ENCODE measurements at places on chromosomes 12 and 14.
A peak's percentile ranks its signal among the peaks of the same experiment; 100 is the strongest.

- DNase-seq = no peak
Observed at GRCh38 chr12:77615332-77615731, 215.4 kb upstream of the NAV3 start.

DNA sequence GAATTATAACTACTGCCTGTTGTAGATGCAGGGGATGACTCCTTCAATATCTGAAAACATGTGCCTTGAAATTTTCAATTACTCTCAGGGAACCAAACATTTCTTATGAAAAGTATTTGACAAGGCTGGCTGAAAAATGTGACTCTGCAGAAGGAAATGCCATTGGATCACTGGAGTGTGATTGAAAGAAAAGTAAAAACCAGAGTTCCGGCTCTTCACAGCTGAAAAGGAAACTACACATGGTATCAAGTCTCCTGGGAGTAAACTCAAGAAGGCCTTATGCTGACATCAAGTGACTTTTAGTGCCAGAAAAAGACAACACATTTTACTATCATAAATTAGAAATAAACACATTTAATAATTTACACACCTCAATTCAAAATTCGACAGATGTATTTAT is 693.0 kb downstream of the LRFN5 start:
- DNase-seq = no peak

DNA sequence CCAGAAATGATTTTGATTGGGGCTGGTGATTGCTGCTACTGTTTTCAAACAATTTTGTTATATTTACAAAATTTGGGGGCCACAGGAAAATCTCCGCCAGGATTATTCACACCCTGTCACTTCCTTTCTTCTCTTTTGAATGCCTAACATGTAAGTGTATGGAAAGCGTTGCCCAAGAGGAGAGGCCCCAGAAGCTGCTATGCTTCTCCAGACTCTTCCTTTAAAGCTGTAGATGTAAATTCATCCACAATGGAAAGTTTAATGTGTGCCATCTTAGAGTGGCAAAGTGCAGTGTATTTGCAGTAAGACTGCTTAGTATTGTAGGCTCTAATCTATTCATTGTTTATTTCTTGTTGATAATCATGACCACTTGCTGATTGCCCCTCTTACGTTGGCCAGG is 136.7 kb upstream of the LRIG3 start:
- DNase-seq = no peak

- DNase-seq = no peak
Observed at GRCh38 chr14:104749111-104749649, 3.8 kb upstream of the SIVA1 start.

DNA sequence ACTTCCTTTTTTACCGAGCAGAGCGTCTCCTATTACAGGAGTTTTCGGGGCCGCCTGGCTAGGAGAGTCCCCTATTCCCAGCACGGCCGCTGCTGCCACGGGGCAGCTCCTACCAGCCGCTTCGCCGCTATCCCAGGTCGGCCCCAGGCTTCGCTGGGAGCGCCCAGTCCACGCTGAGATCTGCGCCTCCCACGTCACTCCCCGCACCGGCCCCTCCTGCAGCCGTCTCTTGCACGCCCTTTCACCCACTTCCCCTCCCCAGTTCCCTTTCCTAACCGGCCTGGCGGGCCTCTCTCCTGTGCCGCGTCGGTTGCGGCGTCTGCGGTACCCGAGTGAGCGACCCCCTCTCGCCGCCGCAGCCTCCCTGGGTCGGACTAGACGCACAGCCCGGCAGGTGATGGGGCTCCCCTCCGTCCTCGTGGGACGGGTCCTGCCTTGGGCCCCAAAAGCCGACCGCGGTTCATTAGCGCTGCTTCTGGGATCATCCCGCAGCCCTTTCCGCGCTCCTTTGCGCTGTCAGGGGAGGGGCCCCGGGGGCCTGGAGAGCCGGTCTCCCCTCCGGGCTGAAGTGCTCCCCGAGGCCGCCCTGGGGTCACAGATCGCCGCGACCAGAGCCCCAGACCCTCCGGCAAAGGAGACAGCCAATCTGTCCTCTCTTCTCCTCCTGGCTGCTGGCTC is 1318.4 kb downstream of the TMEM121 start:
- peak; percentile 56 for DNase-seq

DNA sequence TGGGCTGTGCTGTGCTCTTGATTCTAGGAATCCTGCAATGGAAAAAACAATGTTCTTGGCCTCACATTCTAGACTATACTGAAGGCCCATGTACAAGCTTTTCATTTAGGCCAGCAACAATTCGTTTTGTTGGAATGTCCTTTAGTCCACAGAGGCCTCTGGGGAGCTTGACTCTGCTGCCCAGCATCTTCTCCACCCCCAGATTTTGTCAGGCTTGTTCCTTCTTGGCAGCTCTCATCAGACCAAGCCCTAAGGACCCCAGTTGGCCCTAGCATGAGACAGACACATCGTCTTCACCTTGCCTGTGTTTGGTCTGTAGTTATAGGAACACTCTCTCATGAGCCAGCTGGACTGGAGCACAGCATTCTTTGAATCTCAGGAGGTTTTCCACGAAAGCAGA is 300.1 kb downstream of the VRK1 start:
- DNase-seq = no peak

DNA sequence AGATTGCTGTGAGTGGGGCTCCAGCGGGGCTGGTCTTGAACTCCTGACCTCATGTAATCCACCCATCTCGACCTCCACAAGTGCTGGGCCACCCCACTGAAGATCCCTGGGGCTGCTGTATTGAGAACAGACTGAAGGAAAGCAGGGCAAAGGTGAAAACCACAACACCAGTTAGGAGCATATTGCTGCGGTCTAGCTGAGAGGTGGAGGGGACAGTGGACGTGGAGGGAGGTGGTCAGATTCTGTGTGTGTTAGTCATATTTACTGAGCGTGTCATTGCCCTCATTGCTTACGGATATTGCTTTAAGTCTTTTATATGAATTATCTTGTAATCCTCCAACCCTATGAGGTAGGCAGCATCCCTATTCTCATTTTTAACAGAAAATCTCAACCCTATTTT is 69.0 kb upstream of the OVCH1 start:
- DNase-seq = no peak

GRCh38 chr12:127275416-127275815 is 991.6 kb upstream of the TMEM132C start:
- no peak for DNase-seq

GRCh38 chr12:15230137-15230536 is 8.9 kb upstream of the RERG start:
- no peak for DNase-seq

GRCh38 chr14:59844186-59844812 is 26.3 kb downstream of the RTN1 start:
- DNase-seq = no peak

GRCh38 chr12:110862329-110862728 is 15.5 kb downstream of the CCDC63 start:
- no peak for DNase-seq

- DNase-seq = no peak
Observed at GRCh38 chr12:111628505-111629260, 29.6 kb upstream of the ATXN2 start.

DNA sequence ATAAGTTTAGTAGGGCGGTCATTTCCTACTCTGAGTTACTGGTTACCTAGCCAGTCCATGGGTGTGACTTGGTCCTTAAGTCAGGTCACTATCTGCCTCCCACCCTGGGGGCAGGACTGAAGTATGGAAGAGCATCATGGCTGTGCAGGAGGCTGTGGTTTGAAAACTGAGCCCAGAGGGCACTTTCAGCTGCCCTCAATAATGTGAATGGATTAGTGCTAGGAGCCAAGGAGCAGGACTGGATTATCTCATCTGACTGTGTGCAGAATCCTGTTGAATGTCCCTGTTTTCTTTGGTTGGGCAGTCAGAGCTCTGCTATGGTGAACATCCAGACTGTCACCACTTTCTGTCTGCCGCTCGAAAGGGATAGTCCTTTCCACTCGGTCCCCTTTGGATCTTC is 1.6 kb downstream of the ATXN7L3B start:
- no peak for DNase-seq

DNA sequence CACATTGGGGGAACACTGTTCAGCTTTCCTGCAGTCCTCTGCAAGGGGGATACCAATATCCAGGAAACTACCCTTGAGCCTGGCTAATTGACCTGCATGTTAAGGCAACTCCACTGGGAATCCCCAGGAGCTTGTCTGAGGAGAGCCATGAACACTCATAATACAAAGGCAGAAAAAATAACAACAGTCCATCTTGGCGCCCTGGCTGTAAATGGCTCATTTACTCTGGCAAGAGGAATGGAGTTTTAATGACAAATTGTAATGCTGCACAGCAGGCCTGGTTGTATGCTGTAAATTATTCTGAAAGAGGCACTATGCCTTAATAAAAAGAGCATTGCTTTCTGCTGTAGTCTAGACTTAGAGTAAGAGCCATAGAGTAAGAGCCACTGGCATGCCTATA is 58.3 kb downstream of the SLC8A3 start:
- DNase-seq = no peak

GRCh38 chr12:31599053-31599452 is 8.1 kb upstream of the DENND5B start:
- no peak for DNase-seq

- DNase-seq = no peak
Observed at GRCh38 chr12:99386907-99387306, 260.6 kb upstream of the GARIN6 start.

- no peak for DNase-seq
Observed at GRCh38 chr12:30696943-30697342, 1.3 kb upstream of the IPO8 start.

DNA sequence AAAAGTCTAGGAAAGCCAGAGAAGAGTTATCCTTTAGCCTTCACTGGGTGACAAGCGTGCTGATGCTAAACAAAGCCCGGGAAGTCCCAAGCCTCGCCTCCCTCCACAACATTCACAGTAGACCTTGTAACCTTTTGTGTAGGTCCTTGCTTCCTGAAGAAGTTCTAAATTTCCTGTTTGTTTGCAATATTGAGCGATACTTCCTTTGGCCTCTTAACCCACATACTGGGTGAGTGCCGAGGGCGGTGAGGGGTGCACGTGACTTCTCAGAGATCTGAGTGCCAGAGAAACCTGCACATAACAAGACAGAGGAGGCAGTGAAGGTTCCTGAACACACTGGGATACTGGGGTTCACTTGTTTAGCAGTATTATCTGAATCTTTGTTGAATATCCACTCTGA is 134.3 kb downstream of the PLXNC1 start:
- DNase-seq = peak; percentile 58

GRCh38 chr14:50875359-50876070 is 3.7 kb downstream of the ABHD12B start:
- peak; percentile 66 for DNase-seq

DNA sequence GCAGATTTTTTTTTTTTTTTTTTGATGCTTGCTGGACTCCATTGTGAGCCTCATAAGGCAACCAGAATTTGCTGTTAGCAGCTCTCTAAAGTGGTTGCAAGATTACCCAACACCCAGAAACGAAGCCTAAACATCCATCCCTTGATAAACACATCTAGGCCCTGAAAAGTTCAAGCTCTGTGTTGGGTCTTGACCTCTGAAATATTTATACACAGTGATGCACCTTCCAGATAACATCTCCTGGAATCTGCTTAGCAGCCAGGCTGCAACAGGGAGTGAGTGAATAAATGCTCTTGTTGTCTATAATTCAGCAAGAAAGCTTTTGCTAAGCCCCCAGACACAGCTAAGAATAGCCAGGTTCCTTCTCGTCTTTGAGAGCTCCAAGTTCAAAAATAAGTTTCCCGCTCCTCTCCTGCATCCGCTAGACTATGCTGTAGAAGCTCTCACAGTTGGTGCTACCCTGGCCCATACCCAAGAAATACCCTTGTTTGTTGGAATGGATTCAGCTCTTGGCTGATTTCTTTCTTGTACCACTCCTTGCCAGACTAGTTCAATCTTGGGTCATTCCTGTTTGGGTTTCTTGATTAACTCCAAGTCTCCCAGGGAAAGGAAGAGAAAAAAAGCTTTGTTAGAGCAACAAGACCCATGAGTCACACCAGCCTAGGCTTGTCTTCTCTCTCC is 610.6 kb upstream of the TBX3 start:
- DNase-seq = no peak

DNA sequence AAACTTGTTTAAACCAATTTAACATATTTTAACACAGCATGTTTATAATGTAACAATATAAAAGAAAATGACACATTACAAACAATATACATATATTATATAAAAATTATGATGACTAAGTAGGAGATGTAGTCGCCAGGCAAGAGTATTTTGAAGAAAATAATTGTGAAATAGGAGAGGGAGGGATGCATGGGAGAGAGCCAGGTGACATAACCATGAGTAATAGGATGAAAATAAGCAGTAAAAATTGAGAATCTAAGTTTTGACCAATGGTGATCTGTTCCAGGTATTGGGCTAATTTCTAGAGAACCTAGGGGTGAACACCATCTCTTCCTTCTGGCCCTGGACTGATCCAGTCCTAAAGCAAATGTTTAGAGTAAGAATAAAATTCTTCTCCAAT is 315.2 kb upstream of the G2E3 start:
- no peak for DNase-seq

- no peak for DNase-seq
Observed at GRCh38 chr12:73529231-73529630, 1008.4 kb upstream of the ATXN7L3B start.

DNA sequence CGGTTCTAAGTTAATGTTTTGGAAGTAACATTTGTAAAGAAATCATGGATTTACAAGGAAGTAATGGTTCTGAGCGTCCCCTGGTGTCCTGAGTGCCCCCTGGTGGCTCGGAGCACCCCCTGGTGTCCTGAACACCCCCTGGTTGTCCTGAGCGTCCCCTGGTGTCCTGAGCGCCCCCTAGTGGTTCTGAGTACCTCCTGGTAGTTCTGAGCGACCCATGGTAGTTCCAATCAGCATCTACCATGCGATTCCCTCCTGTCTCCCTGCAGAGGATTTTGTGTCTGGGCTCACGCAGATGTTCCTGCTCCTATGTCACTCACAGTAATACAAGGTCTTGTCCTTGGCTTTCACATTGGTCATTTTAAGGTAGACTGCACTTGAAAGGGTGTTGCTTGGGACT is 1352.9 kb downstream of the TMEM121 start:
- peak; percentile 21 for DNase-seq

DNA sequence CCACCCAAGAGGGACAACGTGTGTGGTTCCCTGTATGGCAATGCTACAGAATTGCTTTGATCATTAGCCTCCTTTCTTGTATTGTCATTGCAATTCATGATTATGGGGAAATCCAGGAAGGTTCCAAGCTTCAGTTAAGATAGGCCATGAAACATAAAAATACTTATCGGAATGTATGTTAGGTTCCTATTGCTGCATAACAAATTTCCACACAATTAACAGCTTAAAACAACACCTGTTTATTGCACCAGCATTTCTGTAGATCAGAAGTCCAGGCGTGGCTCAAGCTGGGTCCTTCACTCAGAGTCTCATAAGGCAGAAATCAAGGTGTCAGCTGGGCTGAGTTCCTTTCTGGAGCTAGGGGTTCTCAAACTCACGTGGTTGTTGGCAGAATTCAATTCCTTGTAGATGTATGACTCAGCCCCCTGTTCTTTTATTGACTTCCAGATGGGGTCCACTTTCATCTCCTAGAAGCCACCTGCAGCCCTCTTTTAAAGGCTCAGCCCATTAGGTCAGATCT is 365.6 kb upstream of the TMPO start:
- DNase-seq = no peak

- no peak for DNase-seq
Observed at GRCh38 chr12:90026516-90026915, 317.9 kb upstream of the ATP2B1 start.

- DNase-seq = peak; percentile 13
Observed at GRCh38 chr12:104643093-104643818, 186.5 kb downstream of the CHST11 start.
